DMS153 (cell line): ENCODE measurements at places on chromosomes 2 and 18.

DNA sequence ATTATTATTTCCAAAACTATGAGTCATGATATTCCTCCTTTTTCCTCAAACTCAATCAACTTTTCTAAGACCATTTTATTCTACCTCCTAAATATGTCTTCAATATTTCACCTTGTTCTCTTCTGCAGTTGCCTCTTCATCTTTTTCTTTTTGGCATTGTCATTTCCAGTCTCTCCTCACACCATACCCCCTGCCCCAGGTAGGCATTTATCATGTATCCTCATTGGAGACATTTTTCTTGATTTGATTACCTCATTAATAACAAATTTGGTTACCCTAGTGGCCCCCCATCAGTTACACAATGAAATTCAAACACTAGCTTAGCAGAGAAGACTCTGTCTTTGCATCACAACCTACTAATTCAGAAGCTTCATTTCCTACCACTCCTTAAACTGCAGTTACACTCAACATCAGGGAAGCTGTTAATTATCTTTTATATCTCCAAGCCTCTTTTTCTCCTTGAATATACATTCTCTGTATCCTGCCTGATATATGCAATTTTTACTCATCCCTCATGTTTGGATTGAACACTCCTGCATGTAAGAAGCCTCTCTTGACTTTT, 133.0 kb downstream of the IKZF2 start:
- DNase-seq, result no peak

GRCh38 chr2:196538646-196539045, 100.9 kb upstream of the CCDC150 start:
- no peak for DNase-seq

- DNase-seq, result no peak
These were observed 6.6 kb downstream of the BCL11A start for GRCh38 chr2:60546756-60547420.

DNA sequence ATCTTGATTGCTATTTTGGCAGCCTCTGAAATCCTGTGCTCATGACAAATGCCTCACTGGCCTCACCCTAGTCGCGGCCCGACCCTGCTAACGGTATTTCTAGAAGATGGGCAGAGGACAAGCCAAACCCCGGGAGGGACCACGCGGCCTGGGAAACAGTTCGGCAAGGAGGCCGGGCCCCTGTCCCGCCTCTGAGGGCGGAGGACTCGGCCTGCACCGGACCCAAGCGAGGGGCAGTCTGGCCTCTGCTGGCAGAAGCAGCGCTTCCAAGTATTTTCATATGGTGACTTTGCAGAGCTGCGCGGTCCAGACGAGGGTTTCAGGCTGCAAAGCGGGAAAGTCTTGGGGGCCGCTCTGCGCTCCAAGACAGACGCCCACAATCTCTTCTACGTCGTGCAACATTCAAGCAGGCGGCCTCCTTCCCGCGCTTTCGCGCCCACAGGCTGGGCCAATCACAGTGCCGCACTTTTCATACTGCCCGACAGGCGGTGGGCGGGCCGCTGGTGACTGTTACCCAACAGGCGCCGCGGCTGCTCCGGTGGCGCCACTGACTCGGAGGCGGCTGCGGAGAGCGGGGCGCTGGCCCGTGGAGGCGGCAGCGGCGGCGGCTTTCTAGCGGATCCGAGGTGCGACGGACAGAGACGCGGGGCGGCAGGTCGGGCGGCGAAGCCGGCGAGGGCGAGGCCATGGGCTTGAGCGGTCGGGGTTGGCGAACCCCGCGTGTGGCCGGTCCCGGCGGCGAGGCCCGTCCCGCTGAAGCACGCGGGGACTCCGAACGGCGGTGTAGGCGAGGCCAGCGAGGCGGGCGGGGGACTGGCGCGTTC, at the start of gene RBM44:
Gene RBM44 (plus strand): TSS at position 544 of the 824 bp plus-strand sequence. CDS start 14,831 bp downstream, outside the sequence.
- DNase-seq, result no peak

DNA sequence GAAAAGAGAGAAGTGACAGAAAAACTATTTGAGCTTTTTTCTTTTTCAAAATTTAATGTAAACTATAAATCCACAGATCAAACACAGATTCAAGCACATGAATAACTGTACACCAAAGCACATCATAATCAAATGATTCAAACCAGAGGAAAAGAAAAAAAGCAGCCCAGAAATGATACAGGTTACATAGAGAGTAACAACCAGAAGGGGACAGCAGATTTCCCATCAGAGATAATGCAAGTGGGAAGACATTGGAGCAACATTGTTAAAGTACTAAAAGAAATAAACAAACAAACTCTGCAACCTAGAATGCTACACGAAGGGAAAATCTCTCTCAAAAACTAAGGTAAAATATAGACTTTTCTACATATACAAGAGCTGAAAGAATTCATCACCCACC, 34.5 kb downstream of the CMPK2 start:
- DNase-seq, result no peak

DNA sequence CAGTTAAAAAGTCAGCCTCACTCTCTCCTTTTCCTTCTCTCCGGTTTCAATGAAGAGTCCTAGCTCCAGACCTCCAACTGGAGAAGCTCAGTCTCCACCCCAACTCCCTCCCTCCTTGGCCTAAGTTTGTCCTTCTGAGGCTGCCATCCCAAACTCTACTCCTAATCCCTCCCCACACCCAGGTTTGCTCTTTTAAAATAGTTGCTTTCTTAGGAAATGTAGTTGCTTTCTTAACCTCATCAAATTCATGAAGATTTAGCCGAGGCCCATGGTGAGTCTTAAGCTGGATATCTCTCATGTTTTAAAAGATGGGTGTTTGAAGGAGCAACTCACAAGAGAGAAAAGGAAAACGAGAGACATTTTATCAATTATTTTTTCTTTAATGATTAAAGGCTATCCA, 937 bp upstream of the LANCL1 start:
- DNase-seq, result no peak
